Activated T-cell treated with anti-CD3 and anti-CD28 coated beads, Interleukin-2, amount 50 U/mL, for 24 hours (primary cell): ENCODE measurements at places on chromosomes 16 and 17.

DNA sequence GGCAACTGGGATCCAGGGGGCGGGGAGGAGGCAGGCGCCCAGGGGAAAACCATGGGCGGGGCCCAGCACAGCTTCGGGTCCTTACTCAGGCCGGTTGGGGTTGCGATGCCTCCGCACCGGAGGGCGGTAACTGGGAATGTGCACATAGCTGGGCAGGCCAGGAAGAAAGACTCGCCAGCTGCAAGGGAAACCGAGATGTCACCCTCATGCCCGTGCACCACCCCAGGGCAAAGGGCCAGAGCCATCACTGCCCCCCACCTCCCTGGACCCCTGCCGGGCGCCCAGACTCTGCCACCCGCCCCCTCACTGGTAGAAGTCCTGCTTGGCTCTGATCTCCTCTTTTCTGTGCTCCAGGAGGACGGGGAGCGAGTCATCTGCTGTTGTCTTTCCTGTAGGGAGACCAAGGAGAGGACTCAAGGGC is 6.7 kb downstream of the ALOX12B start:
- DNase-seq: no peak

- no peak for DNase-seq
Observed at GRCh38 chr17:78010759-78011158, 52.3 kb downstream of the TNRC6C start.

- no peak for DNase-seq
Observed at GRCh38 chr17:12085076-12085949, 64.6 kb downstream of the MAP2K4 start.

GRCh38 chr17:43772877-43773648 is 5.7 kb downstream of the DUSP3 start:
- DNase-seq: no peak

DNA sequence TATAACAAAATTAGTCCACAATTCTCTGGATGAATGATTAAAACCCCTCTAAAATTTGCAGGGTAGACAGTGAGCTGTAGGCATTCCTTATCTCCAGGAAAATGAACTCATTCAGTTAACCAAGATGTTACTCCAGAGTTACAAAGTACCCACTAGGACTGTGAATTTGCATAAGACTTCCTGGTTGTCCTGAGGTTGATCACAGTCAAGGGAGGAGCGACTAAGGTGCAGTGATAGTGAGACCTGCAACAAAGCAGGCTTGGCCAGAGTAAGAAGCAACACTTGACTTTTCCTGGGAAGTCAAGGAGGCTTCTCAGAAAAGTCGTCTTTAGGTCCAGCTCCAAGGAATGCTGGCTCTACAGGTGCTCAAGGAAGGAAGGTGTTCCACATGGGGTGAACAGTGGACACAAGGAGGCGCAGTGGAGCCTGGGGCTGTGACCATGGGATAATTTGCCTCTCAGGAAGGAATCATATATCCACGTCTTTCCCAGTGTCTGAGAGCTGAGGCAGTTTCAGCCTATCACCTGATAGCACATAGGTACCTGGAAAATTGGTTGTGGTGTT is 821.1 kb upstream of the EEF2KMT start:
- DNase-seq: no peak

DNA sequence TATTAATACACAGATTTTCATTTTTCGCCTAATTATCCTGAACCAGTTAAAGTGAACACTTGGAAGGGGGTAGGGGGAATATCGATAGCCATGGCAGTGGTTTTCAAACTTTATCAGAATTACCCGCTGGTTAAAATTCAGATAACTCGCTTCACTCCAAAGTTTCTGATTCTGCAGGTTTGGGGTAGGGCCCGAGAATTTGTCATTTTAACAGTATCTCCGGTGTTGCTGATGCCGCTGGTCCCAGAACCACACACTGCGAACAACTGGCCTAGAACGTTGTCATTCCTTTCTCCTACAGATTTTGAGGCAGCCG is 313 bp upstream of the NSRP1 start:
- DNase-seq: no peak

GRCh38 chr16:13298666-13299065 is 397.3 kb downstream of the SHISA9 start:
- DNase-seq: no peak

GRCh38 chr16:28531777-28532744 is 6.7 kb downstream of the NUPR1 start:
- DNase-seq: no peak

DNA sequence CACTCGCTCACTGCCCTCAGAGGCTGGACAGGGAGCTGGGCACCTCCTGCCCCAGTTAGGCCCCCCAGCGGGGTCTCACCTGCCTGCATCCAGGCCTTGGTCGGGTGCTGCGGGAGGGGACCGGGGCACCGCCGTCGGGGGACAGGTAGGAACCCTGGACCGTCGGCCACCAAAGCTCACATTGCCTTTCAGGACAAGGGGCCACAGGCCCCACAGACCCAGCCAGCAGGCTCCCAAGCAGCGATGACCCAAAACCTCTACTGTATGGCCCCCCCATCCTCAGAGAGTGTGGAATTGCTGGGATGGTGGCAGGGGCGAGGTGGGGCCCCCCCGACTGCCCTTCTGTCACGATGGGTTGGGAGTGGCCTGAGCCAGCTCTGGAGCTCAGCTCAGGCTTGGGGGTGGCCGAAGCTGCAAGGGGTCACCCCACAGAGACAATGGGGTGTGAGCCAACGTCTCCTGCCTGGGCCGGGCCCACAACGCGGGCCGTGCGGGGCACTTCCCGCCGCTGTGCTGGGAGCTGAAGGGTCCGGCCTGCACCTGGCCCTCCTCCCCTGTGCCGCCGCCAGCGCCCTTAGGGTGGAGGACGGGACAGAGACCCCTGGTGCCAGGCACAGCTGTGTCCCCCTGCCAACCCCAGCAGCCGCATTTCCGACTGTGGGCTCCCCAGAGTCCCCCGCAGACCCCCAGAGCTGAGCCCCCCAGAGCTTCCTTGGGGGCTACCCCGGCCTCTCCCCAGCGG is 498 bp downstream of the IGFALS start:
- no peak for DNase-seq

DNA sequence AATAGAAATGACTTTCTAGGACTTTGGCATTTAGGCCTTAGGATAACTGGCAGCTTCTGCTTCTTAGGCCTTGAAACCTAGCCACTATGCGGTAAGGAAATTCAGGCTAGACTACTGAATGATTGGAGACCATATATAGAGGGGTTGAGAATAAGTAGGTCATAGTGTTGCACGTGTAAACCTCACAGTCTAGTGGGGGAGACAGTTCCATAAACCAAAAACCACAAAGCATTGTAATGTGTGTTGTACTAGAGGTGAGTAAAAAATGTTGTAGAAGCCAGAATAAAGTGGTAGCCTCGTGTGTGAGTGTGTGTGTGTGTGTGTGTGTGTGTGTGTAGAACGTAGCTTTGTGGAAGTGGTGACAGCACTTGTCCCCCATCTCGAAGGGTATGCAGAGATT is 188.5 kb downstream of the MAP2K6 start:
- no peak for DNase-seq

DNA sequence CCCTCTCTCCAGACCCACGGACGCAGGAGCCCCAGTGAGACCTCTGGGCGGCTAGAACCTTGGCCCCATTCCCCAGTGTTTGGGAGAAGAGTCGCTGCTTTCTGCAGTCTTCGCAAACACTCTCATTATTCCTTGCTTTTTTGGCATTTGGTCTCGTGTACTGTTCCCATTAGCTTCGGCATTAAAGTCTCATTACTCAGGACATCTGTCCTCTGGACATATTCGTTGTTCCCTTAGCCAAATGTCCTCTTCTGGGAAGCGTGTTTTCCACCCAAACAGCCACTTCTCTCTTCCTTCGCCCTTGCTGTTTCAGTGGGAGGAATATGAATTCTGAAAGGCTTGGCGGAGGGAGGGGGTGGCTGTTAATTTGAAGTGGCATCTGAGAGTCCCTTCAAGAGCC is 11.1 kb downstream of the SHISA6 start:
- no peak for DNase-seq

GRCh38 chr17:82076785-82077591 is 11.4 kb upstream of the DUS1L start:
- no peak for DNase-seq

- DNase-seq: no peak
Observed at GRCh38 chr17:31320241-31320640, 1.2 kb downstream of the EVI2A start.
